NCI-H510A treated with DMSO at 0.1 percent for 48 hours (cell line): ENCODE measurements at places on chromosomes 13 and 19.

DNA sequence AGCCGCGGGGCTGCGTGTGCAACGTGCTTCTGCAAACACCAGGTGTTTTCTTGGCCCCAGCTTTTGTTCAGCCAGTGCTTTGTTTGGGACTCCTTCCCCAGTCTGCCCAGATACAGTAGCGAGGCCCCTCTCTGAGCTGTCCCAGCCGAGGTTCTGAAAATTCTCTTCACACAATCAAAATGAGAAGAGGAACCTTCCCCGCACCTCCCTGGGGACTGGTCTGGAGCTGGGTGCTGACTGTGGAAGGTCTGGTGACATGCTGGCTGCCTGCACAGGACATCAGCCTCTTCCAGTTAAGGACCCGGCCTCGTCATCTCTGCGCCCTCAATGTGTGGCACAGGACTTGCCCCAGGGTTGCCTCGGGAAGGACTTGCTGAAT, 4.2 kb downstream of the ATP4A start:
- DNase-seq: no peak

GRCh38 chr13:102609696-102610095, 12.9 kb downstream of the TPP2 start:
- no peak for DNase-seq

DNA sequence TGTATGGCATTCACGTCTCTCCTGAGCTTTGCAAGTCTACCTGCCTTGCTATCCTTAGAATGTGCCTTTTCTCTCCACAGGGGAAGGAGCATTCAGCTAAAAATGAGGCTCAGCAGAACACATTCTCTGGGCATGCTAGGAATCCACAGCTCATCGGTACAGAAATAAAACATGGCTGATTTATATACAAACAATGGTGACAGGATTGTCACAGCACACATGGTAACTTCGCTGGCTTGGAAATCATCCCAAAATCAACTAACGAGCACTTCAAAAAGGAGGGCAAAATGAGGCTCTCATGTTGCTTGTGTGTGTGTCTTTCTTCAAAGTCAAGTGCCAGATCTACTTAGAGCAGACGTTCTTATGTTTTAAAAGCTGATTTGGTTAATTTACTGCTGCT, 373.0 kb downstream of the FGF14 start:
- DNase-seq: no peak

GRCh38 chr13:43260999-43261398, 237.6 kb downstream of the DNAJC15 start:
- no peak for DNase-seq

DNA sequence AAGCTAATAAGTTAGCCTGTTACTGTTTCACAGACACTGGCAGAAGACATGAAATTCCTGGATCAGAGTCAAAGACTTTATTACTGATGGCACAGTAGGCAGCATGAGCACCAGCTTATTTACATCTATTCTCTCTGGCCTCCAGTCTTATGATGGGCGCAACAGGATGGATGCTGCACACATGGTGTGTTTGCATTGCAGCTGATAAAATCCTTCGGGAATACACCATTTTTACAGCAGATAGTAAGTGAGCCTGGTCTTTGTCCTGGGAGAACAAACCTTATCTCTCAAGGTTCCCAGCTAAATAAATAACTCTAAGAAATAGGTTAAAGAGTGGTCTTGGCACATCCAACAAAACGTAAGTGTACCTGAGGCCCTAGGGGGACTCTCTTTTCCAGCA, 16.0 kb downstream of the EPSTI1 start:
- no peak for DNase-seq
